PC-9 (cell line): ENCODE measurements at places on chromosomes 7 and 10. TPM values are rescaled to one million over a fixed set of nuclear protein-coding genes. Genes with fewer than 3 reads are reported as not detected.

The ABLIM1 gene
- total RNA-seq = 63.1 and 68.7 TPM in 2 replicates

GRCh38 chr10:78894089-78894840 is 174.5 kb upstream of the ZMIZ1 start:
- DNase-seq = no peak

GRCh38 chr10:122342293-122343134 is 32.0 kb upstream of the PLEKHA1 start:
- no peak for DNase-seq

GRCh38 chr10:14684354-14684753 is 90.3 kb downstream of the FAM107B start:
- no peak for DNase-seq

- no peak for DNase-seq
These were observed 18.8 kb downstream of the KLF6 start for GRCh38 chr10:3766046-3766756.

The SMIM30 gene
- 32.1 and 46.8 TPM in 2 replicates for total RNA-seq

The GNGT1 gene
- 1.1 TPM in 1 of 2 replicates, not detected in the other for total RNA-seq

DNA sequence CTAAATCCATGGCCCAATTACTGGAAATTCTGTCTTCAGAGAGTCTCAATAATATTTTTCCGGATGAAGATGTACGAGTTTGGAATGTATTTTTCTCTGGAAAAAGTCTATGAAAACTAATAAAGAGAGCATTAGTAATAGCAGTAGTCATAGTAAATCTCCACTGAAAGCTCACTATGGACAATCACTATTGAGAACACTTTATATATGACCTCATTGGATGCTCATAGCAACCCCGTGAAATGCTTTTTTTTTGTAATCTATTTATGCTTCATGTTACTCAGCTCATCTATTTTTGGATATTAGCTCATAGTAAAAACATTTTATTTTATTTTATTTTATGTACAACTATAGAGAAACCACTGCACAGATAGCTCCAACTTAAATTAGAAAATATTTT is 94.3 kb upstream of the MYO3A start:
- no peak for DNase-seq

DNA sequence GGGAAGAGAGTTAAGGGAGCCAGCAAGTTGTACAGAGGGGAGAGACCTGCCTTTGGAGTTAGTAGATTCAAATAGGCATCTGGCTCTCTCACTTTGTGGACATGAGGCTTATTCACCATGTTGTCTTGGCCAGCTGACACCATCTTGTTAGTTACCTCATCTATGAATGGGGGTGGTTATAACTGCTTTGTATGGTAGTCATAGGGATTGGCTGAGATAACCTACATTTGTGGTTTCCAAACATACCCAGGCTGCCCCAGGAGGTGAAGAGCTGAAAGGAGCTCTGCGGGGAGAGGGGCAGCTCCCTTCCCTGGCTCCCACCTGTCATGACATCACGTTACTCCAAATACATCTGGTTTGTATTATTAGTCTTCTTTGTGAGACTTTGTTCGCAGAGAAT is 393.3 kb upstream of the AUTS2 start:
- no peak for DNase-seq

The NYAP1 gene
- 1.3 and 1.9 TPM in 2 replicates for total RNA-seq

The MRC1 gene
- 0.07 TPM in 1 of 2 replicates, not detected in the other for total RNA-seq
